ENCODE measurements at places on chromosomes 5 and 9. TPM values are rescaled to one million over a fixed set of nuclear protein-coding genes. Genes with fewer than 3 reads are reported as not detected.

The PCDHGA11 gene
- total RNA-seq, result 3.4 TPM

The CARTPT gene
- total RNA-seq, result not detected

GRCh38 chr5:98698359-98698758 is 75.1 kb upstream of the RGMB start:
- no peak overlapping the region for H3K27ac ChIP-seq
- H3K4me3 ChIP-seq, result no peak overlapping the region
- DNase-seq, result no peak
- no peaks in the 10 kb centered on the region for H3K36me3 ChIP-seq
- no peaks in the 10 kb centered on the region for H3K4me1 ChIP-seq

GRCh38 chr9:129671519-129671918 is 6.1 kb downstream of the PRRX2 start:
- H3K27me3 ChIP-seq, result no peaks in the 10 kb centered on the region
- no peaks in the 10 kb centered on the region for H3K4me1 ChIP-seq
- H3K4me3 ChIP-seq, result no peak overlapping the region

DNA sequence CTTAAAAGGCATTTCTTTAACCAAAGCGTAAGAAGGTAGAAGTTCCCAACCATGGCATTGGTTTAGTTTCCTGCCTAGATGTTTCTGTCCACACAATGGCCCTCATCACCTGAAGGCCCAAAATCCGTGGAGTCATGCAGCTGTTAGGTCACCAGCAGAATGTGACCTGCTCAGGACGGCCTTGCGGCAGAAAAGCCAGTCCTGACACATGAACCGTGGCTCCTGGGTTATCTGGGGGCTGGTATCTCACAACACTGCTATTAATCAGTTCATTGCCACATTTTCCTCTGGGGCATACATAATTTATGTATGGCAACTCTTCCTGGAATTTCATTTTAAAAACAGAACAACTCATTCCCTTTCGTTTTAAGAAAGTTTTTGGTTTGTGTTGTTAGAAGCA is 278.4 kb downstream of the ATPSCKMT start:
- no peak overlapping the region for H3K4me3 ChIP-seq
- no peaks in the 10 kb centered on the region for H3K4me1 ChIP-seq
- H3K27me3 ChIP-seq, result no peaks in the 10 kb centered on the region
- no peak overlapping the region for H3K27ac ChIP-seq
- H3K36me3 ChIP-seq, result no peaks in the 10 kb centered on the region
